ENCODE measurements at places on chromosomes 4 and X.

- no peak for DNase-seq
These were observed 35.0 kb downstream of the NUDT11 start for GRCh38 chrX:51461053-51462044.

DNA sequence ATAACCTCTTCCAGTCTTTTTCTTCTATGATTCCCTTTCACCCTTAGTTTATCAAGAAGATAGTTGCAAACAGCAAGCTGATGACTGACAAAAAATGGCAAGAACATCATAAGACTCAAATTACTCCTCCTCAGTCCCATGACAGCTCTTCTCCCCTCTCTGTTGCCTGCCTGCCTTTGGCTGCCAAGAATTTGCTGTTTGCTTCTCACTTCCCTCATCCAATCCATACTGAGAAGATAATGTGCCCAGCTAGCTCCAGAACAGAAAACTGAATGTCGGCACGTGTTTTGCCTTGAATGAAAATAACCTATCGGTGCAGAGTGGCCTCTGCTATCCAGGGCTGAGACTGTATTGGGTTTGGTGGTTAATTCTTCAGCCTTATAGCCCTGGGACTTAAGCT lies 192.1 kb downstream of the PPARGC1A start:
- DNase-seq: no peak

GRCh38 chr4:69610484-69610883 lies 29.0 kb downstream of the UGT2A2 start:
- DNase-seq: no peak

DNA sequence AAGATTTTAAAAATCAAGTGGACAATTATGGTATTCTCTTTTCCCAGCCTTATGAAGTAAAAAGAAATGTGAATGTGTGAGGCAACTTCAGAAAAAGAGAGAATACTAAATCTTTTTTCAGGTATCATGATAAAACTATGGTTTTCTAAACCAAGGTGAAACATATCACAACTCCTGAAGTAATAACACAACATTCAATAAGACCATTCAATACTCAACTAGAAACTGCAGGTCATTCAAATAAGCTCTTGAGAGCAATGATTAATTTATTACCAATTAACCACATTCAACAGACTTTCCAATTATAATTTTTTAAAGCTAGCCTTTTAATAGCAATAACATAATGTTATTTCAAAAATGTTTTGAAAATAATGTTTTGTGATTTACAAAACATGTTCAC lies 35.8 kb downstream of the SLC10A7 start:
- DNase-seq: no peak

DNA sequence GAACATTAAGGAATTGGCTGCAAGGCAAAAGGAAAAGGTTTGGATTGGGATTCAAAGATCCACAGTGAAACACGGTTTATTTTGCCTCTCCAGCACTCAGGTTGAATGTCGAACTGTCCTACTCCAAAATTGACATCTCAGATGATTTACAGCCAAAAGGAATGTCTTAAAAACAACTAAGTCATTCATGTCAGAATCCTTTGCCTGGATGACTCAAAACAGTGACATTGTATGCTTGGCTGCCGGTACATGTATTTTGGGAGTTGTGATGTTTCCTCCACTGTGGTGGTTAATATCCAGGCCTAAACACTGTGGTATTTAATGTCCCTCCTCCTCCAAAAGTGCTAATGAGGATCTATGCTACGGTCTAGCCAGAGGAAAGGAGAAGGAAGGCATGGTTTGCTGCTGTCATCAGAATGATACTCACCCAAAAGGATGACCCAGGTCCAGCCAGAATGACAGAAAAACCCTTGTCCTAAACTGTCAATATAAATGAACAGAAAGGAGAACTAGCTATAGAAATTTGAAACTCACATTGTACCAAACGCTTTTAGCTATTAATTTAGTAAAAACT lies 20.9 kb downstream of the PGM2 start:
- DNase-seq: no peak

DNA sequence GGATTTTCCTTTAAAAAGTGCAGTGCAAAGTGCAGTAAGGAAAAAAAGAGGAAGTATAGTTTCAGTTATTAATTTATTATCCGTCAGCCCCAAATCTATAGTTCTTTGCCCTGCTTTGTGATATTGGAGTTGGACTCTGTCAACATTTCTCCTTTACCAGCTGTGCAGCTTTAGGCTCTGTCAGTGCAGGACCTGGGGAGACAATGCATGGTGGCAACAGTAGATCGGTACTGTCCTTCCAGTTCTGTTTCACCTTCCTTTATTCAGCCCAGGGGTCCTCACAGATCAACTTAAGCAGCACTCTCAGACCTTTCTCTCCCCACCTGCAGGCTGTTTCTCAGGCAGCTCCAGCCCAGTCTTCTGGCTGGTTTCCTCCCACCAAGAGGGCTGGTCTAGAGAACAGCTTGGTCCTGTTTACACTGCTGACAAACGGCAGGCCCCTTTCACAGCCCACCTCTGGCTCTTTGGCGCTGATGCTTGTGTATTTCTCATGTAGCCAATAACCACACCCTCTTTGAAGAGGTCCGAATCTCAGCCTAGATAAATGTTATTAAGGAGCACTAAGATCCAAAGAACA lies 71.6 kb downstream of the MCUB start:
- DNase-seq: no peak

DNA sequence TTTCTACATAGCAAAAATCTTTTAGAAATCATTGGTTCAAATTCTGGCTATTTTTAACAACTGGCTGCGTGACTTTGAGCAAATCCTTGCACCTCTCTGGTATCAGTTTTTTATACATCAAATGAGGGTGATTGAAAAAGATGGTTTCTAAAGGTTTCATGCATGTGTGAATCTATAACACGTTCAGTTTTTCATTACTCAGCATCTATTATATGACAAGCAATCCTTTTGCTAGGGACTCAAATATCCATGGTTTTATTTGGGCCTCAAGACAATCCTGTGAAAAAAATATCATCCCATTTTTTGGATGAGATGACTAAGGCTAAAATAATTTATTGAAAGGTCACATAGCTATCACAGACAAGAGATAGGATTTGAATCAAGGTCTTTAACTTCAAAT lies 884 bp downstream of the HEPH start:
- no peak for DNase-seq

DNA sequence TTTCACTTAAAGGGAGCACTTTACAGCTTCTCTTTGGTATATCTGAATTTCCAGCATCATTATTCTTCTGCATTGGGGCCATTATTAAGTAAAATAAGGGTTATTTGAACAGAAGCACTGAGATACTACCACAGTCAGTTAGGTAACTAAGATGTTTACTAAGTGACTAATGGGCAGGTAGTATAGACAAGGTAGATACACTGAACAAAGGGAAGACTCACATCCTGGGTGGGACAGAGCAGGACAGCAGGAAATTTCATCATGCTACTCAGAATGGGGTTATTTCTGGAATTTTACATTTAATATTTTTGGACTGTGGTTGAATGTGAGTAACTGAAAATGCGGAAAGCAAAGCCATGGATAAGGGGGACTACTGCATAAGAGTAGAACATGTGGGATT lies 316.0 kb downstream of the CCSER1 start:
- no peak for DNase-seq

- no peak for DNase-seq
These were observed 333.6 kb upstream of the F9 start for GRCh38 chrX:139196890-139197289.

DNA sequence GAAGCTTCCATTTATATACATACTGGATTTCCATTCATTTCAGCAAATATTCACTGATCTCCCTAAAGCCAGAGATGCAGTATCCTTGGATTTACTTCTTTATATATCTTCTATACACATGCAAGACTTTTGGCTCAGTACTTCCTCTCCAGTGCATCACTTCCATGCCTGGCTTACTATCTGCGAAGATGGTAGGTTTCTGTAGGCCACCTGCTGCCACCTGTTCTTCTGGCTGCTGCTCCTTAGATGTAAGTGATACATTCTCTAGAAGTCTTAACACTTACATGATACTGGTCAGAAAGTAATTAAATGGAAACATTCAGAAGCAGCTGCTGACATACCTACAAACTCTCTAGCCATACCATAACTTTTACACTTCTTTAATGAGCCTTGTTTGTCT lies 48.9 kb downstream of the TBC1D9 start:
- no peak for DNase-seq

DNA sequence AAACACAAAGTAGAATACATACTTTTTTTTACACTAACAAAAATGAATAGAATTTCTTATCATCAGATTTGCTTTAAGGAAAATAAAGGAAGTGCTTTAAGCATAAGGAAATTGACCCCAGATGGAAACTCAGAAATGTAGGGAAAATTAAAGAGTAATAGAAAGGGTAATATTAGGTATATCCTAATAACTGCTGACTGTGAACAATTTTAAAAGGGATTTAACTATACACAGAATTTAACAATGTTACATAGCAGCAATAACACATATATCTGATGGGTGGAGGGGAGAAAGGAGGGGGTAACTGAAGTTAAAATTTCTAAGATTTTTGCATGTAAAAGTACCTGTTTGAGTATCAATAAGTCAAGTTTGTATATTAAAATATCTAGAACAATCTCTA lies 8.6 kb downstream of the CDKL2 start:
- DNase-seq: no peak

- DNase-seq: no peak
These were observed 31.4 kb downstream of the VCX2 start for GRCh38 chrX:8139716-8140115.

GRCh38 chr4:2359591-2360395 lies 58.7 kb downstream of the ZFYVE28 start:
- DNase-seq: no peak

DNA sequence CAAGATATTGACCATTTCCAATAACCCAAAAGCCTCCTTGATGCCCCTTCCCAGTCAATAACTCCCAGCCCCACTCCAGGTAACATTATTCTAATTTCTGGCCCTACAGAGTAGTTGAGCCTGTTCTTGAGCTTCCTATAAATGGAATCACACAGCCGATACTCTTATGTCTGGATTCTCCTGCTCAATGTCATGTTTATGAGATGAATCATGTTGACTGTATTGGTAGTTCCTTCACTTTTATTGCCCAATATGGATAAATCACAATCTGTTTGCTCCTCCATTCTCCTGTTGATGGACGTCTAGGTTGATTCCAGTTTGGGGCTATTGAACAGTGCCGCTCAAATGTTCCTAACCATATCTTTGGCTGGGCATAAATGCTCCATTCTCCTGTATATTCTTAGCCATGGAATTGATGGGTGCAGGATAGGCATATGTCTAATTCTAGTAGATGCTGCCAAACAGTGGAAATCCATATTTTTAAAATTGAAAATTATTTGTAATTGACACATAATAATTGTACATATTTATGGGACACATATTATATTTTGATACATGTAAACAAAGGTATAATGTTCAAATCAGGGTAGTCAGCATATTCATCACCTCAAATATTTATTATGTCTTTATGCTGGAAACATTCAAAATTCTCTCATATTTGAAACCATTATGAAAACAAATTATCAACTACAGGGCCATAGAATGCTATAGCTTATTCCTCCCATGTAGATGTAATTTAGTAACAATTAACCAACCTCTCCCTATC lies 40.5 kb upstream of the SLC2A9 start:
- no peak for DNase-seq

- DNase-seq: no peak
These were observed 228.1 kb downstream of the FBXO8 start for GRCh38 chr4:174055344-174055743.

GRCh38 chr4:188275686-188276085 lies 136.4 kb downstream of the TRIML1 start:
- no peak for DNase-seq

GRCh38 chrX:47068214-47068613 lies 10.0 kb upstream of the RGN start:
- DNase-seq: no peak

GRCh38 chr4:185119927-185120630 lies 23.0 kb upstream of the SLC25A4 start:
- no peak for DNase-seq

GRCh38 chr4:117664706-117665444 lies 369.4 kb upstream of the NDST3 start:
- DNase-seq: no peak

GRCh38 chr4:8349664-8350236 lies 80.2 kb downstream of the HTRA3 start:
- DNase-seq: no peak

- DNase-seq: no peak
These were observed 414.5 kb downstream of the PRDM5 start for GRCh38 chr4:120508036-120508435.

Data from stimulated activated CD8-positive, alpha-beta memory T cell treated with anti-CD3 and anti-CD28 coated beads, Interleukin-2, amount 100 ng/mL, for 1 hour (primary cell).